ENCODE measurements at places on chromosomes 7 and 10. TPM values are rescaled to one million over a fixed set of nuclear protein-coding genes. Genes with fewer than 3 reads are reported as not detected.

DNA sequence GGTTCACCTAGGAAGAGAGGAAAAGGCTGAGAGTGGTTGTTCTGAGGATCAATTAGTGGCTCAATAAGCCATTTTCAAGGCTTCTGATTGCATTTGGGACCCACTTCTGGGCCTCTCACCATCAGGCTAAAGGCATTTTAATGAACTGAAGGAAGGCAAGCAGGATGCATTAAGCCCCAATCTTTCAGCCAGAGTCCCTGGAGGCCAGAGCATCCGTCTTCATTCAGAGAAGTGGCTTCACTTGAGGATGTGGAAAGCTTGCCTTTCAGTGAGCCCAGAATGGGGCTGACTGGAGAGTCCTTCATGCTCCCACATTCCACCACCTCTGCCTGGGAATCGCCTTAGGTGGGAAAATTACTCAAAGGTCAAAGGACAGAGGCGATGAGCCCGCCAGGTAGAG is 41.8 kb downstream of the COL17A1 start:
- no peak for DNase-seq

GRCh38 chr10:129411393-129411705 is 55.7 kb upstream of the MGMT start:
- DNase-seq, result no peak

DNA sequence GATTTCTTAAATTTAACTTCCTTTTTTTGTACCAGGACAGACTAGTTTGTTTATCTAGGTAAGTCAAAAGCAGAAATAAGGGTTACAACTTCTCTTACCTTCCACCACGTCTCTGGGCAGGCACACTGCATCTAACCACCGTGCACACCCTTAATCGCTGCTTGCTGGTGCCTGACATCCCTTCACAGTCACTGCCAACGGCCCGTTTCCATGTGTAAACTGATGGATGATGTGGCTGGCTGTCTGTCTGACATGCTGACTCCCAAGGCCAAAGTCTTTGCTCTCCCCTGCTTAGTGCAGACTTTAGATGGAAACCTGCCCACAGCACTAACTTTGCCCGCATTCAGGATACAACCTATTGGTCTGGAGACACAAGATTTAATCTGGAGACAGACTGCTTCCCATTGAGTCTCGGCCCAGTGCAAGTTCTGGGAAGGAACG is 1.1 kb downstream of the TMEM273 start:
- DNase-seq, result no peak

- no peak for DNase-seq
These were observed 98.7 kb downstream of the AUTS2 start for GRCh38 chr7:69696686-69697685.

GRCh38 chr7:22179442-22179879 is 177.5 kb downstream of the RAPGEF5 start:
- DNase-seq, result no peak

DNA sequence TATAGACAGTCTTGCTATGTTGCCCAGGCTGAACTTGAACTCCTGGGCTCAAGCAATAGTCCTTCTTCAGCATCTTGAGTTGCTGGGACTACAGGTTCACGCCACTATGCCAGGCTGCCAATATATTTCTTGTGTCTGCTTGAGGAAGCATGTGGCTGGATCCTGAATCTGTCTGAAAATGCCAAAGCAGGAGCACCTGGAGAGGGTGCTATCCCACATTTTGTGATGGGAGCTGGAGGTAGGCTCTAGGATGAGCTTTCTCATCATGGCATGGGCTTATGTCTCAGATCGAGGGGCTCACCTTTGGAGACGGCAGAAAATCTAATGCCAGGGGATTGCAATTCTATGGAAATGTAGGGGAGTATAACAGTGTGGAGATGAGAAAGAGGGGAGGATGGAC is 744.2 kb downstream of the GRID1 start:
- no peak for DNase-seq

GRCh38 chr10:129972145-129972965 is 8.3 kb upstream of the EBF3 start:
- DNase-seq, result no peak

DNA sequence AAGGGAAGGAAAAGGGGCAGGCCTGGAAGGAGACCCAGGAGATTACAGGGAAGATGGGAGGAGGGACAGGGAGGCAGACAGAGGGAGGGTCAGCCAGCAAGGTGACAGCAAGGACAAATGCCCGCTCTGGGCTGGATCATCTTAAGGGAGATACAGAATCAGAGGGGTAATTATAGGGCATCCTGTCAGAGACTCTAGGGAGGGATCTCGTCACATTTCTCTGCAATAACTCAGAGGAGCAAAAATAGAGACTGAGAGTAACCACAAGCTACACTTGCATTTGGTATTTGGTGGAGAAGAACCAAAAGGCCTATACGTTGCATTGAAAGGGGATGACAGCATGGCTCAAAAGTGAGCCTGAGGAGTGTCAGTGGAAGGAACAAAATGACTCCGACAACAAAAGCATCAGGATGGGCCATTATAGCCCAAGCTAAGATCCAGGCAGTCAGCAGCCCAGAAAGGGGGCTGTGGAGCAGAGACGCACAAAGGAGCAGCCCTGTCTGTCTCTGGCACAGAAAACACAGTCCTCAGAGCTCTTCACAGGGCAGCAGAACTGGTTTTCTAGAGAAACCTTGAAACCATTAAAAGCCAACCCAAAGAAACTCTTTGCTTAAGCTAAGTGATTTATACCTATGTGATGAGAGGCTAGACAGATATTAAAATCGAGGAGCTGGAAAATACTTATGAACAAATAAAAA is 430.2 kb upstream of the VSTM2A start:
- DNase-seq, result no peak

- DNase-seq, result no peak
These were observed 139.7 kb upstream of the PCGF5 start for GRCh38 chr10:91080776-91081175.

GRCh38 chr7:151690606-151691005 is 170.9 kb upstream of the RHEB start:
- no peak for DNase-seq

GRCh38 chr10:89659143-89660131 is 14.4 kb upstream of the PANK1 start:
- no peak for DNase-seq

- DNase-seq, result no peak
These were observed 6.5 kb downstream of the VSIR start for GRCh38 chr10:71766717-71767419.

GRCh38 chr7:85162721-85163120 is 24.1 kb downstream of the SEMA3D start:
- no peak for DNase-seq

- no peak for DNase-seq
These were observed 152.5 kb downstream of the AKR1D1 start for GRCh38 chr7:138228769-138229168.

GRCh38 chr10:34789966-34790506 is 25.1 kb downstream of the PARD3 start:
- DNase-seq, result no peak

DNA sequence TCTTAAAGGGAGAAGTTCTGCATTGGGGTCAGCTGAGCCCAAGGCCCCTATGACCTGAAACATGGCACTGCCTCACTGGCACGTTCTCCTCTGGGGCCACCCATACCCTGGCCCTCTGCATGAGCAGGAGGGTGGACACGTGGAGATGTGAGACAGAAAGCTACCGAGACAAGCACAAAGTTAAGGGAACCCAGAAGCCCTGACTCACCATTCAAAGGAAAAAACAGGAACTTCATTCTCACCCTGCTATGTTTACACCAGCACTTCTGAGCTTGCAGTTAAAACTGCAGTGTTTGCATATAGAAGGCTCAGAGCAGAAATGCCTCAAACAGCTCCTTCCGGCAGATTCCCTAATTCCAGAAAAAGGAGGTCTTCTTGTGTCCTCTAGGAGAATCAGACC is 41.7 kb downstream of the DENND11 start:
- no peak for DNase-seq

Gene CNNM1
- 0.61 TPM for total RNA-seq

Gene ACBD7
- total RNA-seq, result 1.1 TPM

Gene STEAP1B
- 2.6 TPM for total RNA-seq

Gene GAD2
- total RNA-seq, result not detected

Gene TEX36
- not detected for total RNA-seq

Gene MYH16
- total RNA-seq, result not detected

Gene DYNC1I1
- total RNA-seq, result 4.3 TPM

Gene ANKRD30A
- 3.5 TPM for total RNA-seq

Gene MLXIPL
- 91.5 TPM for total RNA-seq

Gene TRIM56
- 48.2 TPM for total RNA-seq
